ENCODE measurements at places on chromosomes 4 and X.
A peak's percentile ranks its signal among the peaks of the same experiment; 100 is the strongest.

GRCh38 chr4:169225058-169225751, 45.6 kb downstream of the SH3RF1 start:
- DNase-seq, result peak; percentile 75

DNA sequence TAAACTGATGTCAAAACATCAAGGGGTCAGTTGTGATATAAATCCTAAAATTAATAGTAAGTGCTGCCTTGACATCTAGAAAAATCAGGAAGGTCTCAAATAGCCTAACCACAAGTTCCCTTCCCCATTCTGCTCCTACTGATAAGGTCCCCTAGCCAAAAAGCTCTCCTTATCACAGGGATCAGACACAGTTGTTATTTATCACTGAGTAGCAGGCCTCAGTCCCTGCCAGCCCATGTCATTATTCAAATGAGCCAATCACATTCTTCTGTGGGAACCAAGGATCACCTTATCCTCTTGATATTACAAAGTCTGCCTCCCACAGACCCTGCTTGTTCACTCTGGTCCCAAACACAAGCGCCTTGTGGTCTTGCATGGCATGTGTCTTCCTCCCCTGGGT, 23.3 kb upstream of the TMEM255A start:
- DNase-seq, result no peak

DNA sequence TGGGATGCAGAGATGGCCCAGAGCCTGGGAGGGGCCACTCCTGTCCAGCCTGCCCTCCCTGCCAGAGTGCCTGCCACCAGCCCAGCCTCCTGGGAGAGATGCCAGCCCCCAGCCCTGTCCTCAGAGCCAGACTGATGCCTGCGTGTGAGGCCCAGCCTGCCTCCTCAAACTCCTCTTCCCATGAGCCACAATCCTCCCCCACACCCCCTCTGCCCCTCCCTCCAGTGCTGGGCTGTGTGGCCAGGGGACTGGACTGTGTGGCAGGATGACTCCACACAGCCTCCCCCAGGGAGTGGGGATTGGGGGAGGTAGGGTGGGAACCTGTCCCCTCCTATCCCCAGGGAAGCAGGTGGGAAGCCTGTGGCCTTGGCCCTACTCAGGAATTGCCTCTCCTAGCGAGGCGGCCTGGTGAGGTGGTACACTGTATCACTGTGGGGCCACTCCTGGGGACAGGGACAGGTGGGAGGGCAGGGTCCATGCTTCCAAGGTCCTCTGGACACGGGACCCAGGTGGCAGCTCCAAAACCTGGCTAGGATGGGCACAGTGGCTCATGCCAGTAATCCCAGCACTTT, 4.3 kb upstream of the SH3BP2 start:
- no peak for DNase-seq

- no peak for DNase-seq
Observed at GRCh38 chr4:59057804-59058203, 1947.6 kb upstream of the IGFBP7 start.

DNA sequence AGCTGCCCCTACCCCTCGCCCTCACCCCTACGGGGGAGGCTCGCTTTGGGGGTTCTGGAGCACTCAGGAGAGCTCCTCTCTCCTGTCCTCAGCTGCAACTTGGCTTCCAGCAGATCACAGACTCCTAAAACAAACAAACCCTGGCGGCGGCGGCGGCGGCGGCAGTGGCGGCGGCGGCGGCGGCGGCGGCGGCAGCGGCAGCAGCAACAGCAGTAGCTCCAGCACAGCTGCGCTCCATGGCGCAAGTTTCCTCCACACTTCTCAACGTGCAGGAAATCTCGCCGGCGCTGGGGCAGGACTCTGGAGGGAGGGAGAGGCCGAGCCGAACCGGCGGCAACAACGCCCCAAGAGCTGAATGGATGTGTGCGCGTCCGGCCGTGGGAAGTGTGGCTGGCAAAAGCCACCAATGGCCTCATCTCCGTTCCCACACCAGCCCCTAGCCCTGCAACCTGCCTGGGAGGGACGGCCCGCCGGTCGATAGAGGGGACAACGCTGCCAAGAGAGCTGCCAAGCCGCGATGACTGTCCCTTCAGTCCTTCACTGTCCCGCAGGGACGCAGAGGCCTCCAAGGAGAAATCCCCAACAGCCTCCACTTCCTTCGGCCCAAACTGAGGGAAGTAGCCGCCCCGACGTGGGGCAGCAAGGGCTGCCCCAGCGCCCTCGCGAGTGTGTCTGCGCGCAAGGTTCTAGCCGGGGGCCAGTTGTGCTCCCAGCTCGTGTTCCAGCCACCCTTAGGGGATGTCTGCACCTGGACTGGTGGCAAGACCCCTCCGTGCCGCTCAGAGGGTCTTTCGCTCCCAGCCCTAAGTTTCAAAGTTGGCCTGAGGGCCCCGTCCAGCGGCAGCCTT, 775 bp downstream of the SHROOM4 start:
- DNase-seq, result no peak

DNA sequence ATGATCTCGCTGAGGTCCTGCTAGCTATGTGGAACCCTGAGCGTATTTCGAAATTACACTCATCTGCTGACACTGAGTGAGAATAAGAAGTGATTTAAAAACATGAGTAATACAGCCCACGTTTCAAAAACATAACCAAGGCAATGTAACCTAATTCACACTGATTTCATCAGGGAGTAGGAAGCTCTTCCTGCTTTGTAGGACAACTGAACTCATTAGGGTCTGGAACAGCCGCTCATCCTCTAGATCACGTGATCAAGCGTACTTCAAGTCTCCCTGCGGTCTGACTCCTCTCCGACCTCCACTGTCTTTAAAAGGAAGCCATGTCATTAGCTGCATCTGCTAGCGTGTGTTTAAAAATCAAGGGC, 138.0 kb downstream of the NSUN7 start:
- no peak for DNase-seq

- no peak for DNase-seq
Observed at GRCh38 chr4:33162122-33162521, 2442.0 kb downstream of the PCDH7 start.

DNA sequence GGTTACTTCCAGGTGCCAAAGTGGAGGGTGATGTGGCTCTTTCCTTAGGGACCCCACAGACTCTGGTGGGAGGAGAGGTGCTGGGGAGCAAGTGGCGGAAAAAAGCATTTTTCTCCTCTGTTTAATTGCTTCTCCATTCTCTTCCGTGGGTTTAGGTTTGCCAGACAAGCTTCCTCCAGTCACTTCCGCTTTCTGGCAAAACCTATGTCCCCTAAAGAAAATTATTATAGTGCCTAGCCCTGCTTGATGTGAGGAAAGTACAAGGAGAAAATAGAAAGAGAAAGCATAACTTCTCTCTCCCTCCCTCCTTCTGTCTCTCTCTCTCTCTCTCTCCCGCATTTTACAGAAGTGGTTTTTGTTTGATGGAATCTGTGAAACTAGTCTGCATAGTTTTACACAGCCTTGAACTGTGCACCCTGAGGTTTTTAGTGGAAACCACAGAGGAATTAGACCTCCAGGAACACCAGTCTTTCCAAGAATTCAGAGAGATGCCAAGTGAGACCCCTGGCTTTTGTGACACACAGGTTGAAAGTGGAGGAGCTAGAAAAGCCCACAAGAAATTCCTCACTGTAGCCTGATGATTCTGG, 231.1 kb upstream of the ANXA3 start:
- no peak for DNase-seq

DNA sequence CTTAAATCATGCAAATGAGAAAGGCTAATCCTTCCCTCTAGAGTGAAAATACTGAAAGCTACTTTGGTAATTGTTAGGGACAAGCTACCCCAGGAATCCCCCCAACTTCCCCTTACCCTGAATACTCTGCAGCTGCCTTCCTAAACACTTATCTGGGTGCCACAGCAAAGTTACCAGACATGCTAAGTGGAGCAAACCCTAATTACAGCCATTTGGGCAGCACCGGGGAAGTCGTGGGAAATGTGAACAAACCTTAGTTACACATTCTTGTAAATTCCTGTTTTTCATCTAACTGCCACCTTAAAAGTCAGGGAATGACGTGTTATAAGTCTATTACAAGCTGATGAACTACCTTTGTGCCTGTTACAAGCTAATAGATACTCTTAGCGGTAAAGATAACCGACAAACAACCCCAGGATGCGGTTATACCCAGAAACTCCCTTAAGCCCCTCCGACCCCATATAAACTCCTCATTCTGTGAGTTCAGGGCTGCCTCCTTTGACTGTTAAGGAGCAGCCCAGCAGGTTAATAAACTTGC, 66.0 kb upstream of the PLAC8 start:
- no peak for DNase-seq

GRCh38 chrX:115665122-115665521, 104.1 kb downstream of the PLS3 start:
- DNase-seq, result no peak

DNA sequence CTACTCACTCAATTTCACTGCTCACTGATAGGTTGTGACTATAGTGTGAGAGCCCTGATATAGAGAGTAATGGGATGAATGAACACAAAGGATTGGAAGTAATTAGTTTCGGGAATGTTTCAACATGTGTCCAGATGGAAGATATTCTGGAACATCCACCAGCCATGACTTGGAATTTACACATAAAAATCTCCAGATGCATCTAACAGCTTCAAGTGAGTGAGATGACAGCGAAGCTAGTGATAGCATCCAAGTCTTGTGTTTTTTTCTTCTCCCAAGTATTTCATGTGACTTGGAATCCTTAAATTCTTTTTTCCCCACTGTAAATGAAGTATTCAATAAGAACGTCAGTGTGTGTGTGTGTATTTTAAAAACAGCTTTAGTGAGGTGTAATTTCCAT, 82.1 kb downstream of the CLDN34 start:
- no peak for DNase-seq

DNA sequence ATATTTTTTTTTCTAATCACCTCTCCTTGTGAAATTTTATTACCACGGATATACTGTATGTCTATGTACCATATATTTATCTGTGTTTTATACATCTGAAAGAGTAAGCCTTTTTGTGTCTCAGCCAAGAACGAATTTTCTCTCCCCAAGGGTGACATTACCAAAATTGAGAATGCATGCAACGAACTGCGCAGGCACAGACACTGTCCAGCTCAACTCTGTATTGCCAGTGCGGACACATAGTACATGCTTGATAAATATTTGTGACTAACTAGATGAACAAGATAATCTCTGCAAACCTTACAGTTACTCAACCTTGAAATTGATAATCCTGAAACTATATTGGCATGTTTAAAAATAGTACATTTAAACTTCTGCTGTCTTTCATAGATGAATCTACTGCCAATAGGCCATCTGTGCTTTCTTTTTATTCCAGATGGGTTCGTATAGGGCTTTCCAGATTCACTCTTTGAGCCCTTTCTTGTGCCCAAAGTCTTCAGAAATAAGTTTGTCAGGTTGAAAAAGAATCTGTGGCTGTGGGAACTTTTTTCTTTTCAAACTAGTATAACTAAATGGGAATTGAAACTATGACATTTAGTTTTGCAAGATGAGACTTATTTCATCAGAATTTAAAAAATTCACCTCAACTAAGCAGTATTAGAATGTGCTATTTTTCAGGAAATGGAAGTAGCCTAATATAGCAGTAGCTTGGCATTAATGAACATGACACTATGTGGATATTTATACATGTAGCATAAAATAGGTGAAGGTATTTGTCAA, 38.9 kb downstream of the DTHD1 start:
- DNase-seq, result no peak

GRCh38 chr4:143390764-143391163, 54.1 kb downstream of the GAB1 start:
- DNase-seq, result no peak

DNA sequence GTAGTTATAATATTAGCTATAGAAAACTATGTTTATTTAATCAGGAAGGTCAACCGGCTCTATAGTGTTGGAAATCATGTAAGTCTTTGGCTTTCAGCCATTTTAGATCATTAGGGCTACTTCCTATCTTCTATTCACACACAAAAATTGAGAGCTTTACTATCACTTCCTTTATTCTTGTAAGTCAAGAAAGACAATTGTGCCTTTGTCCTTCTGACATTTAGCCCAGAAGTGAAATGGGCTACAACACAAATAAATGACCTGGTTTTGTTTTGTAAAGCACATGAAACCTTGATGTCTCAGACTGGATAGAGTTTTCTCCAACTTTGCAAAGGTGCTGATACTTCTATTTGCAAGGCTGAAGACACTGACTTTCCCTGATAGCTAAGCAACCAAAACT, 122.4 kb upstream of the ACSL4 start:
- no peak for DNase-seq

DNA sequence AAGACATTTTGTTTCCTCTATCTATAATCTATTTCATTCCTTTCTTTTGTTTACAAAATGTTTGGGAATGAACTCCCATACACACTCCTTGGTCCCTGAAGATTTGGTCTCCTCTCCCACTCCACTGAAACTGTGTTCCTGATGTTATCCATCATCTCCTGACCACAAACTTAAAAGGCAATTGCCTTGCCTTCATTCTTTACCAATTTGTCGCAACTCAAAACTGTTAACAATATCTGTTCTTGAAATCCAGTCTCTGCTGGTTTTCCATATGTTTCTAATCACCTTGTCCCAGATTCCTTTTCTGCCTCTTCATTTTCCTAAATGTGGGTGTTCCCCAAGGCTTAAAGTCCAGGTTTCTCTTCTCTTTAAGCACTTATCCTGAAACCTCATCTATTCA, 262.2 kb upstream of the TTC29 start:
- no peak for DNase-seq

GRCh38 chr4:53908661-53909078, 155.7 kb downstream of the CHIC2 start:
- peak; percentile 42 for DNase-seq

GRCh38 chr4:189002475-189002874, 863.2 kb downstream of the TRIML1 start:
- no peak for DNase-seq

- no peak for DNase-seq
Observed at GRCh38 chr4:89949782-89950387, 55.2 kb downstream of the MMRN1 start.

DNA sequence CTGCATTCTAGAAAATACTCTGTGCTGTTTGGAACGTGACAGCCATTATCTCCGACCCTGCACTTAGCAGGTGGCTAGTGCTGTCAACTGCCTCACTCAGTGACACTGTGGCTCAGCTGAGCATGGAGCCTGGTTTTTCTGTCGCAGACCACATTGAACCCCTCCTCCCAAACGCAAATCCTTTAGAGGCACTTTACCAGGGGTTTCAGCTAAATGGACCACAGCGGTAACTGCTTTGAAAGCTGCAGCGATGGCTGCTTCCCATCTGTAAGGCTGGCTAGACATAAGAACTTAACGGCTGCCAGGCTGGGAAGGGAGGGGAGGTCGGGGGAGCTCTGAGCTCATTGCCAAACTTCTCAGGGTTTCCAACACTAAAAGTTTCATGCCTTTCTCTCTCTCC, 8.1 kb downstream of the SLC34A2 start:
- DNase-seq, result no peak

DNA sequence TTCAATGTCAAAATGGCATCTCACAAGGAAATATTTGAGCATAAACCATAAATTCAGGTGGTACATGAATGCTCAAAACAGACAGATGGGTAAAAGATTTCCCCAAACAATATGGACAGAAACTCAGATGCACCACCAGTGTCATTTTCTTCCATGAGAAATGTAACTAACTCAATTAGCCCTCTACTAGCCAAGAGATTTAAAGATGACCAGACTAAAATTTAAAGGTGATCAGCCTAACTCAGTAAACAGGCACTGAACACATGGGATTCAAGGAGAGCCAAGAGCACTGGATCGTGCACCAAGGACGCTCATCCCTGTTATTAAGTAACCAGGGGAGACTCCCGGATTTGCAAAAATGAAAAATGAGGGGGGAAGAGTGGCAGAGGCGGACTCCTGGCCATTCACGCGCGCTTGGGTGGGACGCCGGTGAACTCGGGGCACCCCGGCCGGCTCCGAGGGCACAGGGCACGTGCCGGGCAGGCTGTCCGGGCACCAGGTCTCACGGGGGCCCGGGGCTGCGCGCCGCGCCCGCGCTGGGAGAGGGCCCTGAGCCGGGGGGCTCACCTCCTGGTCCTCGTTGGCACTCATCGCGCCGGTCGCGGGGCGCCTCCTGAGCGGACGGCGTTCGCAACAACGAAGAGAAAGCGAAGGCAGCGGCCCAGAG, 490 bp downstream of the RWDD4 start:
- DNase-seq, result peak; percentile 15
